Activated naive CD4-positive, alpha-beta T cell treated with anti-CD3 and anti-CD28 coated beads, Interleukin-2, amount 50 U/mL, for 72 hours (primary cell): ENCODE measurements at places on chromosomes 4 and X. TPM values are rescaled to one million over a fixed set of nuclear protein-coding genes. Genes with fewer than 3 reads are reported as not detected.

The MAGEA2 gene
- not detected for total RNA-seq

The ZNF275 gene
- 24.1 TPM for total RNA-seq

The ZFP42 gene
- not detected for total RNA-seq

The ATP1B4 gene
- total RNA-seq = not detected

The TBC1D9 gene
- not detected for total RNA-seq

The PNMA6A gene
- total RNA-seq = 0.16 TPM

The SYAP1 gene
- total RNA-seq = 19.5 TPM

The PAGE2B gene
- 1.6 TPM for total RNA-seq
